Epithelial cell of prostate (primary cell): ENCODE measurements at places on chromosomes 4 and X.

GRCh38 chr4:7461230-7461629 is 26.5 kb upstream of the PSAPL1 start:
- DNase-seq, result no peak

GRCh38 chr4:176794651-176795050 is 1.9 kb upstream of the VEGFC start:
- peak; percentile 64 for DNase-seq

- no peak for DNase-seq
Measured at GRCh38 chr4:168367065-168367464, 48.5 kb upstream of the DDX60 start.

- DNase-seq, result no peak
Measured at GRCh38 chr4:57971261-57971660, 861.1 kb upstream of the IGFBP7 start.

DNA sequence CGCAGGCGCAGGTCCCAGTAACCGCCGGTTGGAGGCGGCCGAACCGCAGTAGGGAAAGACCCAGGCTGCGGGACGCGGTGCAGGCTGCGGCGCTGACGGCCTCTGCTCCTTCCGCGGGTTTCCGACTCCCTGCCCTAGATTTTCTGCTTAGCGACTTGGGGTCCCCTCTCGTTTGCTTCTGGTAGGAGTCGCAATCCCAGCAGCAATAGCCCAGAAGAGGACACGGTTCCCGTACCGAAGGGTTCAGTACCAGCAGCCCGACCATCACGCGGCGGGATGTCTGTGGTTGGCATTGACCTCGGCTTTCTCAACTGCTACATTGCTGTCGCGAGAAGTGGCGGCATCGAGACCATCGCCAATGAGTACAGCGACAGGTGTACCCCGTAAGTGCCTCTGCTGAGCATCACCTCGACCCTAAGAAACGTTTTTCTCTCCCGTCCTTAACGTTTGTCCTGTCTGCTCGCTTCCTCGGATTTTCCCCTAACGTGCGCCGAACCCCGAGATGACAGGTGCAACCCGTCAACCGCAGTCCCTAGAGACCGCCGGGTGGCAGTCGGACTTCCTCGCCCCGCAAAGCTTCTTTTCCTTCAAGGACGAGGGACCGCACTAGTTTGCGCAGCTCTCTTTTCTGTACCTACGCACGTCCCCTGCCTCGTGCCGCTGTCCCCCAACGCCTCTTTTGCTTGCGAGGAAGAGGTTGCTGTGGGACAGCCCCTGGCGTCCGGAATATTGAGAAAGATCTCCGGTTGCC is at the start of gene HSPA4L:
TSS of gene HSPA4L (plus strand) at position 48 of the 751 bp plus-strand sequence. CDS start at position 277, 229 bp downstream.
- DNase-seq, result no peak

GRCh38 chr4:186820391-186820891 is 96.8 kb upstream of the FAT1 start:
- no peak for DNase-seq

DNA sequence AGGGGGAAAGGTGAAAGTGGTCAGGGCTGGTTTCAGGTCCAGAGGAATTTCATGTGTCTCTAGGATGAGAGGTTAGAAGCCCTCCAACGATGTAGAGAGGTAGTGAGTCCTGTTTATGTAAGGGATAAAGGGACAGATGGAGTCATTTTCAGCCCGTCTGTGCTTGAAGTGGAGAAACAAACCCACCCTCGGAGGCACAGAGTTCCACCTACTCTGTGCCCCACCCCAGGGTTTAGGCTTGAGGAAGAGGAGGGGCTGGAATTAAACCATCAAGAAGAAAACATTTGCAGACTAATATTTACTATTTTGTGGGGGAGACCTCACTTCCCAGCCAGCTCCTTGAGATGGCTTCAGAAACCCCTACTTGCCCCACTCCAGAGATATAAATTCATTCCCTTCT is 868 bp upstream of the GNL3L start:
- DNase-seq, result no peak
